ENCODE measurements at places on chromosomes 11 and 22.

GRCh38 chr22:50293441-50294318 is 13.8 kb downstream of the PLXNB2 start:
- DNase-seq = peak; percentile 53

- peak; percentile 54 for DNase-seq
Observed at GRCh38 chr22:24521791-24522245, 26.7 kb downstream of the UPB1 start.

DNA sequence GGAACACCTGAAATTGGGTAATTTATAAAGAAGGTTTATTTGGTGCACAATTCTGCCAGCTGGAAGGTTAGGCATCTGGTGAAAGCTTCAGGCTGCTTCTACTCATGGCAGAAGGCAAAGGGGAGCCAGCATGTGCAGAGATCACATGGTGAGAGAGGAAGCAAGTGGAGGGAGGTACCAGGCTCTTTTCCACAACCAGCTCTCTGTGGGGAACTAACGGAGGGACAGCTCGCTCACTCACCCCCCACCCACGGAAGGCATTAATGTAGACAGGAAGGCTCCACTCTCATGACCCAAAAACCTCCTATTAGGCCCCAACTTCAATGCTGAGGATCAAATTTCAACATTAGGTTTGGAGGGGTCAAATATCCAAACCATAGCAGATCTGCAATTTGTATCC is 75.6 kb upstream of the ARHGAP32 start:
- DNase-seq = no peak

DNA sequence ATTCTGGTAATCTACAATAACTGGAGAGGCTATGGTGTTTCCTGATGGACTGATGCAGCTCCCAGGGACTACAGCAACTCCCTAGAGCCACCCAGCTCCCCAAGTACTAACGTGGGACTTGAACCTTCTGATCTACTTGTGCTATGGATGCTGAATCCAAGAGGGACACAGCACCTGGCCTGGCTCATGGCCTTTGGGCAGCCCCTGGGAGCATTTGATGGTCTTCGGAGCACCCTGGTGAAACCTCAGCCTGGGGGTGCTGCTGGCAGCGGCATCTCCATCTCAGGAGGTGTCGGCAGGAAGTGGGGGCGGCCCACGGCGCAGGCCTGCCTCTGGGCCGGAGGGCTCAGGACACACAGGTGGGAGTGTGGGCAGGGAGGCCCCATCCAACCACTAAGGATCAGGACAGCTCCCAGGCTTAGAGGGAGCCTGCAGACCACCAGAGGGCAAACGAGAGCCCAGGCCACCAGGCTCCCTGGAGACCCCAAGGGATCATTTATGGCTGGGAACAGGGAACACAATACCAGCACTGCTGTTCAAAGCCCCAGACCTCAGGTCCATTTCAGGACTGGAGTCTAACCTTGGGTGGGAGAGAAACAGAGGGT is 8.7 kb downstream of the EHD1 start:
- DNase-seq = no peak

- no peak for DNase-seq
Observed at GRCh38 chr11:11677672-11678356, 56.0 kb upstream of the GALNT18 start.

DNA sequence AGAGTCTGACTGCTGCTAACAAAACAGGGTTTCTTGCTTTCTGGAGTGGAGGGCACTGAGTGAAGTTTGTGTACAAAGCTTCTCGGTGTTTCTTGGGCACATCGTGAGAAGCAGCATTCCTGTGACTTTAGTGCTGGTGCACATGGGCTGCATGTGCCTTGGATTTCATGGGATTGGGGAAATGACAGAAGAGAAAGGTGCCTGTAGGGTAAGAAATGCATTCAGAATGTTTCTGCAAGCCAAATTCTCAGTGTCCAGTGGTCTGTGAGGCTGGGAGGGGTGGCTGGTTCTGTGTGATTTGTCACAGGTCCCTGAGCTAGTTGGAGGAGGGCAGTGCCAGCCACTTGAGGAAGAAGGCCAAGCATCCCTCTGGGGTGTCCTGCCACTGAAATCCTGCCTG is 404.2 kb upstream of the NARS2 start:
- no peak for DNase-seq

DNA sequence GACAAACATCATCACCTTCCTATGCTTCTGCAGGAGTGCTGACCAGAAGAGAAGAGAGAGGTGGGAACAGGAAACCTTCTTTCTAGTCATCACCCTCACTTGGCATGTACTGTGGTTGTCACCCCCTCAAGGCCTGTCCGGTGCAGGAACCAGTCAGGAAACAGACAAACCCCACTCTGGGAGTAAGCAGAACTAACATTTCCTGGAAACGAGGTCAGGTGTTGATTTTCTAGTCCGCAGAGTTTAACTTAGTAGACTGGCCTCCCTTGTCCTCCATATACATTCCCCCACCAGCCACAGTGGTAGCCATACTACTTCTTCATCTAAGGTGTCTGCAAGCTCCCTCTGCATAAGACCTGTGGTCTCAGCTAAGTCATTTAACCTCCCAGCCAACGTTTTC is 80.7 kb upstream of the NCAM1 start:
- no peak for DNase-seq

GRCh38 chr22:42060489-42060888 is 10.1 kb downstream of the NAGA start:
- DNase-seq = no peak

- DNase-seq = peak; percentile 15
Observed at GRCh38 chr11:78050964-78051831, 12.5 kb upstream of the THRSP start.

DNA sequence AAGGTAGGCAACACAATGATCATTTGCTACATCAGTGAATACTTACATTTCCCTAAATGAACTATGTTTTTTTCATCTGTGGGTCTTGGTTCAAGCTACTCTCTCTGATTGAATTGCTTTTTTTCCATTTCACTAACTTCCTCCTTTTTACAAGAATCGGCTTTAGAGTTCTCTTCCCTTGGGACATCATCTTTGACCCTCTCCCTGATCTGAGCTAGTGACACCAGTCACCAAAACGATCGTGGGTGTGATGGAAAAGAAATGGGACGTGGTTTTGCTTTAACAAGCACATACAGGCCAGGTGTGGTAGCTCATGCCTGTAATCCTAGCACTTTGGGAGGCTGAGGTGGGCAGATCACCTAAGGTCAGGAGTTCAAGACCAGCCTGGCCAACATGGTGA is 129.9 kb downstream of the WT1 start:
- no peak for DNase-seq

DNA sequence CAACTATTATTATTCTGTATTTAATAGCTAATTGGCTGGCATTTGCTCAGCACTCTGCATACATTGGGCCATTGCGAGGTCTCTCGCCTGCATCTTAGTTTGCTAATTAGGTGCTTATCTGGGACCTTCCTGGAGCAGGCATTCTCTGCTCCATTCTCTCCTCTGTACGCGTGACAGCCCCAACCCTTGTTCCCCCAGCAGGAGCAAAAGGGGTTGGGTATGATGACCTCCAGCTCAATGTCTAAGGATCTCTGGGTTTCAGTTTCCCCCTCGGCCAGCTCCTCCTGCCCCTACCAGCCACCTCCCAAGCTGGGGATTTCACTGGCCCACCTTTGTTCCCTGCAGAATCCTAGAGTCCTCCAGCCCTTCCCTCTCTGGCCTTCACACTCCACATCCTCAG is 9.7 kb upstream of the LGALS2 start:
- no peak for DNase-seq

- DNase-seq = no peak
Observed at GRCh38 chr11:125999234-125999880, 53.5 kb downstream of the VSIG10L2 start.

- DNase-seq = no peak
Observed at GRCh38 chr11:103434073-103434411, 324.8 kb downstream of the DYNC2H1 start.

DNA sequence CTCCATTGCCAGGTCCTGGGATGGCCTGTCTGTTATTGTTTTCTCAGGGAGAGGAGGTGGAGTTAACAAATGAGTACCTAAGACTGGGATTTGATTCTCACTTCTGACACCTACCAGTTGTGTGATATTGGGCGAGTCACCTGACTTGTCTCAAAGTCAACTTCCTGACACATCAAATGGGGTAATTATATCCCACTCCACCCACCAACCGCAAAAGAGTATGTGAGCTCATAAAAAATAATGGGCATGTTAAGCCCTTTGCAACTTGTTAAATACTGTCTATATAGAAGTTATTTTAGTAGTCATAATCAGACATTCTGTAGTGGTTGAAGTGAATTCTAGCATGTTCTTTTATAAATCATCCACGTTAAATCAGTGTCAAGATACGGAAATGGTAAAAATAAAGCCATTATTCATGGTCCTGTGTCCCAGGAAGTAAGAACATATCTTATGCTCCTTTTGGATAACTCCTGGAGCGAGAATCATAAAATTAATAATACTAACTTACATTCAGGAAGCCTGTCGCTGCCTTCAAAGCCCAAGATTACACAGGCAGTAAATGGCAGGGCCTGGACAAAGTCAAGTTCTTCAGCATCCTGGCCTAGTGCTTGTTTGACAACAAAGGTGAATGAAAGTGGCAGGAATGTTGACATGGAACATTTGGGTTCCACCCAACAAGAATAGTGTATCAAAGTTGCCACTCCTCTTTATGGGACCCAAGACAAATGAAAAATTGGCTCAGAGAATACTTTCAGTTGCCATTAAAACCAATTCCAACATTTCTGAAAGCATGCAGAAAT is 54.3 kb downstream of the SYTL2 start:
- DNase-seq = no peak

GRCh38 chr11:12185106-12185690 is 74.8 kb downstream of the MICAL2 start:
- DNase-seq = no peak

DNA sequence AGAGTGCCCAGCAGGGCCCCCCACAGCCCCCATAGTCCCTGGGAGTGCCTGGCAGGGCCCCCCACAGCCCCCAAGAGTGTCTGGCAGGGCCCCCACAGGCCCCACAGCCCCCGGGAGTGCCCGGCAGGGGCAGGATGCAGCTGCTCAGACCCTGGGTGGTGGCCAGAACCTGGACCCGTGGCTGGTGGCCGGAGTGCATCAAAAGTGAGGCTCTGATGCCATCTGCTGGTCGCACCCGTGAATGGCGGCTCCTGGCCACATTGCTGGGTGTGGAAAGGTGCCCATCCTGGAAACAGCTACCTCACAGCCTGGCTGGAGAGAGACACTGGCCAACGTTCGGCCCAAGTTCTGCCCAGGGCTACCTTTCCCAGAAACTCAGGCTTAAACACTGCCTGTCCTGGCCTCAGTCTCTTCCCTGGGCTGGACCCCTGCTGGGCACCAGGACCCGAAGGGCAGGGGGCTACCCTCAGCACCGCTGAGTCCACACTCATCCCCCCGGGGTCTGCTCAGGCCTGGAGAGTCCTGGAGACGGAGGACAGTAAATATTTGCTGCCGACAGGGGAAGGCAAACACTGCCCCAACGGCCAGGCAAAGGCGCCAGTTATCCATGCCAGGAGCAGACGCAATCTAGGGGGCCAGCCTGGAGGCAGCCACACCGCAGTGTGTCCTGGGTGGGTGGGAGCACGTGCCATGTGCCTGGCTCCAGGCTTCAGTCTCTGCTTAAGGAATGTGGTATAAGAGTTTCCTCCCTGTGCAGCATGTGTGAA is 4.4 kb downstream of the INS start:
- peak; percentile 51 for DNase-seq

DNA sequence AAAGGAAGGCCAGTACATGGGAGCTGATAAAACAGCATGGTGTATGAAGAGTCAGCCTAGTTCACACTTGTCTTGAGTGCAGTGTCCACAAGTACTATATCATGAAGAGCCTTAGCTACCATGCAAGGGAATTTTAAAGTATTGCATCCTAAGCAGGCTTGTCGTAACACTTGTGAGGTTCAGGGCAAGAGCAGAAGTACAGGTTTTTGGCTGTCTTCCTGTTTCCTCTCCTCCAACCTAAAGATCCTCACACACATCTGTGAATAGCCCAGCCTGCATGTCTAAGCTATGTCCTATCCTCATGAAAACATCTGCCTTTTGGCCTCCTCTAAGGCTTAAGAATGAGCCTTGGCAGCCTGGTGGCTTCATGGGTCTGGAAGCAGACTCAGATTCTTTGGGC is 34.6 kb upstream of the TMEM123 start:
- no peak for DNase-seq

DNA sequence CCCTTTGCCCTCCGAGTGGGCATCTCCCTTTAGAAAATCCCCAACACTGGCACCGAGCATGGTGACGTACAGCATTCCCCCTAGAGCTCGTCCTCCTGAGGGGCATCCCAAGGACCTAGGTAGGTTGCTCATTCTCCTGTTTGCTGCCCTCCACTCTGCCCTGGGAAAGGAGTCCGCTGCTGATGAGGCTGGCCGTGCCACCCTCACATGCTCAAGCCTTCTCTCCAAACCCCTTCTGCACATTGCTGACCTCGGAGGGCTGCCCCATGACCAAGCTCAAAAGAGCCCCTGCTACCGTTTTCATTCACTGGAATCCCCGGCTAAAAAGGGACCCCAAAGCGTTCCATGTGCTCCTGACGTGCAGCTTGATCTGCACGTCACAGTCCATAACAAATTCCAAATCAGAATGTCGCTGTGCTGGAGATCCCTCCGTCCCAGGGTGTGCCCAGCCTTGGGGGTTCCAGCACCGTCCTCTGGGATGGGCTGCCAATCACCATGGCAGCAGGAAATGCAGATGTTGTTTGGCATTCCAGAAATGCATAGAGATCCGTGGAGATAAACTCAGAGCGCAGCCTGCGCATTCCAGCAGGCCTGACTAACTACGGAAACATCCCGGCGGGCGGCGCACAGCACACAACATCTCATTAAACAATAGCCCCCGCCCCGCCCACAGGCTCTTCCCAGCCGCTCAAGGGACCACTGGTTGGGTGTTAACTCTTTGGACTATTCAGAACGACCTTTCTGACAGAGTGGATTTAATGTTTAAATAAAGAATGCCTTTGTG is 26.3 kb upstream of the GNB1L start:
- DNase-seq = peak; percentile 100

- DNase-seq = no peak
Observed at GRCh38 chr11:117300283-117300663, 9.1 kb downstream of the BACE1-AS start.

DNA sequence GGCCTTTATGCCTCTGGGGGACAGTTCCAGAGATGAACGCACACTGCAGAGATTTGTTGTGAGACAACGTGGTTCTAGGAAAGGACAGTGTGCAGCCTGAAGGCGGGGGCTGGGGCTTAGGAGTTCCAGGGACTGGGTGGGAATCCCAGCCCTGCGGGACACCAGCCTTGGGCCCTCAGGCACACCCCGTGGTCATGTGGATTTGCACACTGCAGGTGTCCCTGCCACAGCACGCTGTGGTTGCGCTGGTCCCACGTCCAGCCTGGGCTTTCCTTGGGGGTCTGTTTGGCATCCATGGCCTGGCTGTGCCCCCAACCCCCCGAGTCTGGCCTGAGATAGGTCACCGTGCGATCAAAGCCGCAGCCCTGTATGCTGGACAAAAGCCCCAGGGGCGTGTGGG is 7.3 kb downstream of the SHISAL1 start:
- DNase-seq = no peak
